ENCODE measurements at places on chromosomes 12 and 14.

DNA sequence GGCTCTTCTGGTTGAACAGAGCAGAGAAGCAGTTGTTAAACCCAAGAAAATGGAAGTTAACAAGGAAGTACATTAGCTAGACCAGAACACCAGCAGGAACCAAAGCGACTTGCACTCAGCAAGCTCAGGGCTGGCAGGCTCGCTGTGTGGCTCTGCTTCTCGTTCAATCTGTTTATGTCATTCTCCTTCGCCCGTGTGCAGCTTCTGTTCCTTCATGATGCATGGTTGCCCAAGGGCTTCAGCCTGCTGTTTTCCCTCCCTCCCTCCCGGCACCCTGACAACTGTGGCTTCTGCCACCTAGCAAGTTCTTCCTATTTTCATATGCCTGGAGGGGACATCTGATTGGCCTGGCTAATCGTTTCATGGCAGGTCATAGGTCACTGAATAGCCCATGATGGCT lies 25.3 kb downstream of the PIGH start:
- DNase-seq = no peak

DNA sequence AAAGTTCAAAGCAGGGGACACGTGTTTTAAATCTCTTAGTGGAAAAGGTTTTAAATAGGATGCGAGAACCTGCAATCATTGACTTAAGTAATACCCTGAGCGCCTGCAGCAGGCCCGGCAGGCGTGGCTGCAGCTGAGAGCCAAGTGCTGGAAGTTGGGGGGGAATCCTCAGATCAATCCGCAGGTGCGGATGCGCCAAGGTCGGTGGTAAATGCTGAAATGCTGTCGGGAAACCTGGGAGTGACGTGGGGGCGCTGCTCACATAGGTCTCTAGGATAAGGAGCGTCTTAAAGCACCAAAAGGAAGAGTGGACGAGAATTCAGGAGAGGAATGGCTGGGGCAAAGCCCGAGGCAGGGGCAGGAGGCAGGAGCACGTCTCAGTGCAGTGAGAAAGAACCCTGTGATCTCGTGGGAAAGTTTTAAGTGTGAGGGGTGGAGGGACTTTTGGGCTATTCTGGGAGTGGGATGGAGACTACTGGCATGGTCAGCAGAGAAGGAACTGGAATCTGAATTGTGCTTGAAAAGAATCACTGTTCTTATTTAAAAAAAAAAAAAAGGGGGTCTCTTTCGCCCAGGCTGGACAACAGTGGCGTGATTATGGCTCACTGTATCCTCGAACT lies 883 bp upstream of the CDCA4 start:
- DNase-seq = no peak

DNA sequence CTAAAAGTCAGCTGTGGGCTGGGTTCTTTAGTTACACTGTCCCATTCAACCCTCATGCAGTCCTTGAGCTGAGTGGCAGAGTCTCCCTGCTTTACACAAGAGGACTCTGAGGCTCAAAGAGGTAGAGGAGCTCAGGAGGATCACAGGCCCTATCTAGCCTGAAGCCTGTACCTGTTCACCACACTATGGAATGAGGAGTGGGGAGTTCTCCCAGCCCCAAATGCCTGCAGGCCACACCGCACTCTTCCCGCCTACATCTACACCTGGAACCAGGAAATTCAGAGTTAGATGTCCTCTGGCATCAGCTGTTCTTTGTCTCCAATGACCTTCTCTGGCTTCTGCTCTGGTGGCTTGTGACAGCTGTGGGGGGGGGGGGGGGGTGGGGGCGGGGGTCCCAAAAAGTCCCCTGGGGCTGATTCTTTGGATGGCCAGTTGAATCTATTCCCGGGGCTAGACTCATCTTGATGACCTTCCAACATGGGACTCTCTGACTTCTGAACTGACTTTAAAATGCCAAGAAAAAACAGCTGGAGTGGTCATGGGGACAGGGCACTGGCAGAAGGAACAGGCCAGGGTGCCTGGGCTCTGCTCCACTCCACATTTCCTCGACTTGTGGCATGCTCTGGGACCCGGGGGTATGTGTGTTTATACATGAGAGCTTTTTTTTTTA lies 30.6 kb downstream of the RIN3 start:
- DNase-seq = no peak

DNA sequence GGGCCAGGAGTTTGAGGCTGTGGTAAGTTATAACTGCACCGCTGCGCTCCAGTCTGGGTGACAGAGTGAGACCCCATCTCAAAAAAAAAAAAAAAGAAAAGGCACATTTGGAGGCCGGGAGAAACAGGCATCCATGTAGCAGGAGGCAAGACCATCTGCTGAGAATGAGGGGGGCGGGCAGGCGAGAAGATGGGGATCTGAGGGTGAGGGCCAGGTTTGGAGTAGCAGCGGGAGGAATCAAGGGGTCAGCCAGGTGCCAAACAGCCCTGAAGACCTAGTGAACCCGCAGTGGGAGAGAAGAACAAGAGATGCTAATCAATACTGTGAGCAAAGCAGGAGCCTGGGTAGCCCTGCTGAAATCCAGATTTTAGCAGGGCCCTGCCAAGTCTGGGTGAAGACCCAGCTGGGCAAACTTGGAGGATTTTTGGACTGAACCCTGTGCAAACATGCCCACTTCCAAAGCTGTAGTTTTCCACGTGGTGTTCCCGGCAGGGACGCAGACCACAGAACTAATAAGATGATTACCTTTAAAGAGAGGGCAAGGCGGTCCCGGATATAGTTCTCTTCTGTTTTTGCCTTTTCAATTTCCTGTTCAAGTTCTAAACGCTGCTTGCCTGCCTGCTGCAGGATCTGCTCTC lies 61.0 kb downstream of the NIN start:
- no peak for DNase-seq

- no peak for DNase-seq
Observed at GRCh38 chr14:63962906-63963305, 110.1 kb downstream of the SYNE2 start.

GRCh38 chr14:100049220-100049619 lies 16.0 kb upstream of the EVL start:
- DNase-seq = no peak

DNA sequence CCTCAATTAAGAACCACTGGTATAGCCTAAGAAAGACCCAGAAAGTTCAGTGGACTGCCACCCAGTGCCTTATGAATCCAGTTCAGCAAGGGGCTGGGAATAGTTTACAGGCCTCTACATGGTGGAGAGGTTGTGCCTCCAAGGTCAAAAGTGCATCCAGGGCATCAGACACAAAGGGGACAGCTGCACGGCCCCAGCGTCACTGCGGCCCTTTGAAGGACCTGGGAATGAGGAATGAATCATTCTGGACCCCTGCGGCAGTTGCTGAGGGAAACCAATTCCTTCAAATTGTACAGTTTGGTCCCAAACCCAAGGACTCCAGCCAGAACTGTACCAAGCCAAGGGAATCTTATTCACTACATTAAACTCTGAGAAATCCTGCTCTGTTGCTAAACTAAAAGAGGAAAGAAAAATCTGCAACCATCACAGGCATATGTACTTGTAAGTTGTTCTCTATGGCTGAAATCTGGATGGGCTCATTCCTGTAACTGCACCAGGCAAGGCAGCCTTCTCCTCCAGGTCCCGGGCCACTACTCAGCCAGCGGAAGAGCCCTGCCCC lies 10.9 kb upstream of the NGB start:
- DNase-seq = no peak

DNA sequence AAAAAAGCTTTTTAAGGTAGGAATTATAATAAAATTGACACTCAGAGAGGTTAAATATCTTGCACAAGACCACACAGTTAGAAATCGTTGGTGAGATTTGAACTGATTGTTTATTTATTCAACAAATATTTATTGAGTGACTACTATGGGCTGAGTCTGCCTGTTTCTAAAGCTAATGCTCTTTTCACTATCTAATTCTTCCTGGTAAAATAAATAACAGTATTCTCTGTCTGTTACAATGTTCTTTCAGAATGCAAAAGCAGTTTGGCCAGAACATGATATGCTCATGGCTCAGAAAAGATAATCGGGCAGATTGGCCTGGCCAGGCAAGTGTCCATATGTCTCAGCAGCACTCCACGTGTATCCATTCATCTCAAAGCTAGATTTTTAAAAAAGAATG lies 82.0 kb downstream of the BTG1 start:
- no peak for DNase-seq

GRCh38 chr12:47303207-47303606 lies 223.4 kb upstream of the AMIGO2 start:
- DNase-seq = no peak

All from AML-193 (cell line).